AG09309 (cell line): ENCODE measurements at places on chromosomes 12 and 14.

DNA sequence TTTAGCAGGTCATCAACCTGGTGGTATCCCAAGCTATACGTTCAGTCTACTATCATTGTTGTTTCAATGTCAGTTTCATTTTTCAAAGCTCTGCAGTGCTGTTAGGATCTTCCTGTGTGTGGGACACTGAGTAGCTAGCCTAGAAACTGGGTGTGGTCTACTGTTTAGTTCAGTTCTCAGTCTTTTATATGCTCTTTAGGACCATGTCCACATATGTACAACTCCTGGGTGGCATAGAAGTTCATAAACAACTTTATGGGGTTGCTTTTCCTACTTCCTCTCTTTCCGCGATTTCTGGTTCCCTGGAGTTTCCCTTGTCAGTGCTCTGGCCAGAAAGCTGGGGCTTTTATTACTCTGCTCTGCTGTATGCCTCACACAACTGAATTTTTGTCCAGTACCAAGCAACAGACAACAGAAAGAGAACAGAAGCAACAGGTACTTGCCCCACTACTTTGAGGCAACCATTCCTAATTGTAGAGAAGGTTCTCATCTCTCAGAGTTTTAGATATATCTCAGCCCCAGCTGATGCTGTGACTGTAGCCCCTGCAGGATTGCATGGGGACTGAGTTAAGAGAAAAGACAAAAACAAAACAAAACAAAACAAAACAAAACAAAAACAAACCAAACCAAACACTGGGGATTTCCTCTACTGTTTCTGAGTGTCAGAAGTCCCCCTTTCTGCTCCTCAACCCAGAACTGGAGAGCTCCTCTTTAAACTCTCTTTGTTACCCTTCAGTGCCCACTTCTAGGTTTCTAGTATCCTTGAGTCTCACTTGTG is 30.3 kb downstream of the MIS18BP1 start:
- no peak for DNase-seq

DNA sequence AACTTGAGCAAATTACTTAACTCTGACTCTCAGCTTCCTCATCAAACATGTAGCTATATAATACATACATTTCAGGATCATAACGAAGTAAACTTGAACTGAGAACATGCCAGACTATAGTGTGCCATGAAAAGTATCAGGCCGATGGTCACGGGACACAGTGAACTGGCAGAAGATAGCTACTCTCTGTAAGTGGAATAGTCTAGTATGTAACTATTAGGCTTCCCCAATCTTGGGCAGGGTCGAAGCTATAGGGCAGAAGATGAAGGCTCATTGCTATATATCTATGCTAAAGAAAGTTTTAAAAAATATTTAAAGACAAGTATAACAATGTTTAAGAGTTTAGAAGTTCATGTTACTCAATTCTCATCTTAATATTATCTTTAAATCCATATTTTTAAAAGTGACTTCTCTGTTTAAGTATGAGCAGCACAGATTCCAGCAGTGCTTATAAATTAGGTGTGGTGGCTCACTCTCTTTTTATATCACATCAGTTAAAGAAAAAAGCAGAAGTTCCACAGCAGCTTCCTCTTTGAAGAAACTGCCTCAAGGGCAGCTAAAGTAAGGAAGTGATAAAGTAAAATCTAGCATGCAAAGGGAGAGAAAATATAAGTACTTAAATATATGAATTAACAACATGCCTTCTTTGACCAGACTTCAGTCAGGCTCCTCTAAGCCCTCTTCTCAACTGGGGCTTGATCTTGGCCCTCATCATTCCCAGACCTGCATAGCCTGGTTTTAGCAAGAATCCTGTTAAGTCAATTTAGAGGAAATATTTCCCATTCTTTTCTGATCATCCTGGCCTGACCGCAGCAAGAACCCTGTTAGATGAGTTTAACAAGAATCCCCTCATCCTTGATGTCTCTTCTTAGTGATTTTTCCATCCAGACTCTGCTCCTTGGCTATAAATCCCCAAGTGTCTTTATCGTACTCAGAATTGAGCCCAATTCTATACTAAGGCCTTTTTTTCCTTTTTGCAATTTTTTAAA is 8.4 kb upstream of the GLIPR1 start:
- DNase-seq, result no peak

DNA sequence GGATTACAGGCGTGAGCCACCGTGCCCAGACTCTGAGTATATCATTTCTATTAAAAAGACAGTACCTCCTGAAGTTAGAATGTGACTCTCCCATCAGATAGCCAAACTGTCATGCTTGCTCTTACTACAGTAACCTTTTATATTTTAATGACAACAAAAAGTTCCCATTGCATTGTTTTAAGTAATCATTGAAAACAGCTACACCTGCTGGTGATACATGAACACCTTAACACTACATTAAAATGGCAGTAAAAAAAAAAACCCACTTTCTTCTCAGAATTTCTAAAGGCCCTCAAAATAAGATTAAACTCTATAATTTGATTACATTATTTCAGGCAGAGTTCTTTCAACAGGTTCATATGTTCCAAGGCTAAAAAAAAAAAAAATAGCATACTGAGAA is 76.7 kb downstream of the SH2B3 start:
- DNase-seq, result no peak

GRCh38 chr12:112261559-112261958 is 120.7 kb downstream of the HECTD4 start:
- no peak for DNase-seq

- no peak for DNase-seq
Measured at GRCh38 chr14:50677527-50678063, 9.5 kb upstream of the SAV1 start.

DNA sequence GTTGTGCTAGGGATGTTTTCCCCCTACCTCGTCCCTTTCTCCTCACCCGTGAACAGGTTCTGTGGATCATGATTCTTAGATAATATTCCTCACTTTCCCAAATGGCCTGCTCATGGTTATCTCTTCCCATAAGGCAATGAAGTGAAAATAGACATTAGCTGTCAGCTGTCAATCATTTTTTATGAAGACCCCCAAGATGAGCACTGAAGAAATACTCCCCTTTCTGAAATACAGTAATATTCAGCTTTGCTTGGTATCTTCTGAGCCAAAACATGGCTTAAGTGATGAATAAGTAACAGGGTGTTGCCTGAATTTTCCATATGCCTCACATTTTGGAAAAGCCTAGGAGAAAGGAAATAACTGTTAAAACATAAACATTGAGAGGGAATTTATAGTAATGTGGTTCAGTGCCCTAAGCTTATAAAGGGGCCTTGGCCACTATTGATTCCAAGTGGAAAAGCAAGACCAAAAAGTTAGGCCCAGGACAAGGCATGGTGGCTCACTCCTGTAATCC is 70.7 kb upstream of the NAP1L1 start:
- no peak for DNase-seq

DNA sequence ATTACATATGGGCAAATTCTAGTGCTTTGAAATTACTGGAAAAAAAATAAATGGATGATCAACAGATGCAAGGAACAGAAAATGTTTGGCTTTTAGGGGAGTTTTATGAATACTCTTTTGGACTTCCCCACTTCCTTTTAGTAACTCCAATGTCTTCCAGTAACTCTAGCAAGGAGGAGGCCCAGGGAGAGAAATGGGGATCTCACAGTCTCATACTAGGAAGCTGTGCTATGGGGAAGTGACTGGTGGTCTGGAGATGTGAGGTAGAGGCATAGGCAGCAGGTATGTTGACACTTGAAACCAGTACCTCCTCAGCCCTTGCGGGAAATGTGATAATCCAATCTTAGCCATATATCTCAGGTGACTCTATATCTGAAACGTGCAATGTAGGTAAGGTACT is 68.1 kb downstream of the CRADD start:
- DNase-seq, result no peak

DNA sequence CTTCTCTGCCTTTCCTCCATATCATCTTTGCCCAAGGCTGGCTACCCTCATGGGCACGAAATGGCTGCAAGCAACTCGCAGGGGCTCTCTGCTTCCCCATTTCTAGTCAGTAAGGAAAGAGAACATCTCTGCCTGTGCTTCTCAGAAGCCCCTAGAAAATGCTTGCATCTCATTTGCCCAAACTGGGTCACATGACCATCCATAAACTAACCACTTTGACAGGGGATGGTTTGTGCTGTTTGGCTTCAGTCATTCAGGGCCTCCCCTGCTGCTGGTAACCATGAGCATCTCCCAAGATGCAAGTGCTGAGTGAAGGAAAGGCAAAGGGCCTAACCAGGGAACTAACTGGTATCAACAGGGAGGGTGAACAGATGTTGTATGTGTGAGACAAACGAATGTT is 91.1 kb downstream of the CCDC60 start:
- DNase-seq, result no peak

- DNase-seq, result no peak
Measured at GRCh38 chr12:124310178-124310577, 15.3 kb downstream of the RFLNA start.

- peak; percentile 10 for DNase-seq
Measured at GRCh38 chr14:49173765-49174373, 412.3 kb downstream of the RPS29 start.

GRCh38 chr12:55828357-55828756 is 1.0 kb downstream of the DNAJC14 start:
- DNase-seq, result no peak

DNA sequence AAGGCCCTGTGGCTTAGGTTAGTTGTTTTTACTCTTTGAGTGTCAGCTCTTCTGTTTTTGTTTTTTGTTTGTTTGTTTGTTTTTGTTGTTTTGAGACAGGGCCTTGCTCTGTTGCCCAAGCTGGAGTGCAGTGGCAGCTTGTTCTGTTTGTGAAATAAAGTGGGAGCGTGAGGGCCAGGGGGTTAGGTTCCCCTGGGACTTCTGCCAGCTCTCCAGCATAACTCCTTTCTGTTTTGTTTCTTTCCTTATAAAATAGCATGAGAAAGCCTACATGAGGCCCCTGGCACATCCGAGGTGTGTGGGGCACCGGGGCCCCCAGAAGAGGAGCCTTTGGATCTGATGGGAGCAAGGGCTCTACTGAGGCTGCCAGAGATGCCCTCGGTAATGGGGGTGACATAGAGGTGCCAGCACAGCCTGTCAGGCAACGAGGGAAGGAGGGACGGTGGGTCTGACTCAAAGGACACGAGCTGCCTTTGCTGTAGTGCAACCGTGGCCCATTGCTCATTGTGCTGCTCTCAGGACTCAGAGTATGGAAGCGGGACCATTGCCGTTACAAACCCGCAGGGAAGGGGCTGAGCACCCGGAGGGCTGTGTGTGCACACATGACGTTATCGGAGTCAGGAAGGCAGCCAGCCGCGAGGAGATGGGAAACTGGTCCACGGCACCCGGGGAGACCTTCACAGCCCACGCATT is 9.1 kb upstream of the SERPINA11 start:
- no peak for DNase-seq

DNA sequence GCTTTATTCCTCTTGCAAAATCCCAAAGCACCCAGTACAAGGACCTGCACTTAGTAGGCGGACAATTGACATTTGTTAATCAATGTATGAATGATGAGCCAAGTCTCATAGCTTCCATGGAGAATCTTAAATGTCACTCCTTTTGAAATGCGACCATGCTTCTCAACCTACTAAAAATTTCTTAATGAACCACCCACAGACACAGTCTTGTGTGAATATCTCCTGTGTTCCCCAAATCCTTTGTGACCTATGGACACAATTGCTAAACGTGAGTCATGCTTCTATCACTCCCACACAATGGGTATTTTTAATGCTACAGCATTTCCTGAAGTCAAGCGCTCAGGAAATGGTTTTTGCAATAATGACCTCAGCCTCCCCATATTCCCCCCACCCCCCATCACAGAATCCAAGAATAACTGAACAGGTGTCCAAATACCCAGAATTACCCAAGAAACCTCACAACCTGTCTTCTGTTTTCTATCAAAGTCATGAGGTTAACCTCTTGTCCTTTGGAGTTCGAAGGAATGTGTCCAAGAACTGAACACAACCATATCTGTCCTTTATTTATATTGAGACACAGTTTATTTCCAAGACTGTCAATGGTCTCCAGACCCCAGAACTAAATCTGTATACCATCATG is 163.6 kb upstream of the PLEKHG7 start:
- DNase-seq, result peak; percentile 54

GRCh38 chr14:66380143-66380542 is 106.0 kb upstream of the CCDC196 start:
- DNase-seq, result no peak

GRCh38 chr12:25994901-25995625 is 36.6 kb downstream of the RASSF8 start:
- no peak for DNase-seq

- DNase-seq, result no peak
Measured at GRCh38 chr12:106897981-106898901, 57.5 kb upstream of the TMEM263 start.

DNA sequence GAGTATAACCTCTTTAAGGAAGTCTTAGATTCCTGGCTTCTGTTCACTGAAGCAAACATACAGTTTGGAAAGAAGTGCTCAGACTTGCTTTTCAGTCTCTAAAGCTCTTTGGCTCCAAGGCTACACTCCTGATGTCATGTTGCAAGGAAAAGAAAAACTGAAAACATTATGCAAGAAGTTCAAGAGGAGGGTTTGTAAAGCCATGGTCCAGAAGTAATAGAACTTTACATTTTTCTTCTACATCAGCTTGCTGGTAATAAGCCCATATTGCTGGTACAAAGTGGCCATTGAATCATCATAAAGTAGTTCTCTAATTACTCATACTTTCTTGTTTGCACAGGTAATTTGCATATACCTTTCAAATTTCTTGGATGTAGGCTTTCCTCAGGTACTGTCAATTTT is 83.6 kb downstream of the BBS10 start:
- no peak for DNase-seq

DNA sequence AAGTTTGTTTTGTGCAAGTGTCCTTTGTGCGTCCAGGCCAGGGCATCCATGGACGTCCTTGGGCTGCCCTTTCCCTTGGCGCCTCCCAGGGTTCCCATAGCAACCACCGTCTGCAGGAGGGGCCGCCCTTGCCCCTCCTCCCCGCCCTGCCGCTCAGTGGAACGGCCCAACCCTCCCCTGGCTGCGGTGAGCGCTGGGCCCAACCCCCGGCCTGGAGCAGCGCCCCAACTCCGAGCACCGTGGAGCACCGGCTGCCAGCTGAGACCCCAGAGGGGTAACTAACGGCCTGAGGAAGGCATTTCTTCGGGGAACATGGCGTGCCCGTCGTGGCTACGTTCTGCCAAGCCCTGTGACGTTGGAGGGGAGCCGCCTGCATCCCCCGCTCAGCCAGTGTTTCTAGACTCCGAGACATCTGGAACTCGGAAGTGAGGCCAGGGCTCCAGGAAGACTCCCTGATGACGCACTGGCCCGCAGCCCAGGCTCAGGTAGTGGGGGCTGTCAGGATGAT is 5.3 kb upstream of the ACACB start:
- DNase-seq, result no peak
